NT2/D1 (cell line): ENCODE measurements at places on chromosomes 13 and 19.
A peak's percentile ranks its signal among the peaks of the same experiment; 100 is the strongest.

DNA sequence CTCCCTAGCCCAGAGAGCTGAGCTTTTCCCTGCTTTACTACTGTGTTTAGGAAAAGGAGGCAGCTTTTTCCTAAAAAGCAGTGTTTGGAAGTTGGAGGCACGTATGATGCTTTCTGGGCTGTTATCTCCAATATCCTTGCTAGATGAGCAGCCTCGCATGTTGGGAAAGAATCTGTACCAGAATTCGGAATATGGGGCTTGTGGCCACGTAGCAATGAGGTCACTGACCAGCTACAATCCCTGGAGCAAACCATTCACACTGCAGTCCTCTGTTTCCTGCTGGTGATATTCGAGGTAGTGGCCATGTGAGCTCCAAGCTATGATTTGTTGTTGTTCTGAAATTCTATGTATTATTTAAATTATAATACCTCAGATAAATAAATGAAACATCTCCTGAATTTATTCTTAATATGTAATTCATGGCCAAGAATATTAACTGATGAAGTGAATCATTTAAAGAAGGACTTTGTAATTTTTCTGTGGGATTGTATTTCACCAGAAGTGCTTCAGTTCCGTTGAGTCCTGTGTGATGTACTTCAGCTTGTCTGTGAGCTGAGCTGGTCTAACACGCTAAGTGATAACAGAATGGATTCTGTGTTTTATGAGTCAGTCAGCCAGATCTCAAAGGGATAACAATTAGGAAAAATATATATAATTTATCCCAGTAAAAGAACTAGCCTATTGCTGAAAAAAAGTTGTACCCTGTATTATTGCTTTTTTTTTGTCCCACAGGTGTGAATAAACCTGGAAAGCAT, 319.5 kb downstream of the SHISA2 start:
- DNase-seq: no peak

GRCh38 chr19:18397242-18398202, at the start of gene LRRC25:
TSS of gene LRRC25 (minus strand) at chr19:18397622. CDS start at chr19:18396963, 659 bp downstream.
- DNase-seq: peak; percentile 23

DNA sequence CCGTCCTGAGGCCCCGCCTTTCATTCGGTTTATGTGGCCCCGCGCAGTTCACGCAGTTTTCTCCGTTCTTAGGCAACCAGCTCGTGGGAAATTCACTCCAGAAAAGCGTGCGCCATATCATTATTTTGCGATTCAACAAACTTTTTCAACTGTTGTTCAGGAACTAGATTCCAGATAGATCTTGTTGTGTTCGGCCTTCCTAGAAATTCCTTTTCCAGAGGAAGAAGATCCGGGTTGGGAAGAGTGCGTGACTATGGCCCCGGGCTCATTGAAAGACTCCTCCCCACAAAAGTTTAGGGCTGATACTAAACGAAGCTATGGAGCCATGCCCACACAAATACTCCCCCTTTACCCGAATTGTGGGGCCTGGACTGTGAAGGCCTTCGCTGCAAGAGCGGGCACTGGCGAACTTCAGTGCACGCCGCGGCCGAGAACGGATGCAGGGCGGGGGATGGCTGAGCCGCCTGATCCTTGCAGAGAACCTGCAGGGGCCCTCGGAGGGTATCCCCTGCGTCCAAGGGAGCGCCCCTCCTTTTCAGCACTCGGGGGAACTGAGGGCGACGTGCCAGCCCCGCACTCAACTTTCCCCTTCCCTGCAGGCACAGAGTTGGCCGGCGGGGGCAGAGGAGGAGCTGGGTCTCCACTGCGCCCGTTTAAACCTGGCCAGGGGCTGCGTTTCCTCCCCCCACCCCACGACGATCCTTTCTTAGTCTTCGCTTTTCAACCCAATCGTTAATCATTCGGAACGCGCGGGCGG, 904 bp upstream of the SOX1 start:
- no peak for DNase-seq

- DNase-seq: no peak
Observed at GRCh38 chr19:28537079-28537478, 675.9 kb downstream of the UQCRFS1 start.

DNA sequence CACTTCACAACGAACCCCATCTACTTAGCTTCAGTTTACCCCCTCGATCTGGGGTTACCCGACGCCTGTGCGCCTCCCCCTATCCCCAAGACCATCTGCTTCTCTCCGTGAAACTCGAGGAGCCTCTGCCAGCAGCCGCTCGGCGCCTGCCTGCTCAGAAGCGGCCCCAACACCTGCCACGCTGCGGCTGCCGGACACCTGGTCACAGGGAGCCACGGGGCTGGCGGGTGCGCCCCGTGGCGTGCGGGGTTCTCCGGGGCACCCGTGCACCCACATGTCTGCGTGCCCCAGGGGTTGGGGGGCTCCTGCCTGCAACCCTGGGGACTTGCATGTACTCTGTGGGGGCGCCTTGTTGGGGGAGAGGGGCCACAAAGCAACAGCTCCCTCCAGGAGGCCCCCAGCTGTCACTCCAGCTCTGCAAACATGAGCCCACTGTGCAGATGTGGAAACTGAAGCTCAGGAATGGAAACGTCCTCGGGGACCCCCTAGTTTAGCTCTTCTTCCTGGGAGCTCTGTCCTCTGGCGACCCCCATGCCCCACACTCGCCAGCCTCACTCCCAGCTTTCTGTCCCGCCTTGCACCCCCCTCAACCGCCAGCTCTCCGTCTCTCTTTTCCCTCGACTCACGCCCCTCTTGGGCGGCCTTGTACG, 7.0 kb upstream of the SEMA6B start:
- no peak for DNase-seq

DNA sequence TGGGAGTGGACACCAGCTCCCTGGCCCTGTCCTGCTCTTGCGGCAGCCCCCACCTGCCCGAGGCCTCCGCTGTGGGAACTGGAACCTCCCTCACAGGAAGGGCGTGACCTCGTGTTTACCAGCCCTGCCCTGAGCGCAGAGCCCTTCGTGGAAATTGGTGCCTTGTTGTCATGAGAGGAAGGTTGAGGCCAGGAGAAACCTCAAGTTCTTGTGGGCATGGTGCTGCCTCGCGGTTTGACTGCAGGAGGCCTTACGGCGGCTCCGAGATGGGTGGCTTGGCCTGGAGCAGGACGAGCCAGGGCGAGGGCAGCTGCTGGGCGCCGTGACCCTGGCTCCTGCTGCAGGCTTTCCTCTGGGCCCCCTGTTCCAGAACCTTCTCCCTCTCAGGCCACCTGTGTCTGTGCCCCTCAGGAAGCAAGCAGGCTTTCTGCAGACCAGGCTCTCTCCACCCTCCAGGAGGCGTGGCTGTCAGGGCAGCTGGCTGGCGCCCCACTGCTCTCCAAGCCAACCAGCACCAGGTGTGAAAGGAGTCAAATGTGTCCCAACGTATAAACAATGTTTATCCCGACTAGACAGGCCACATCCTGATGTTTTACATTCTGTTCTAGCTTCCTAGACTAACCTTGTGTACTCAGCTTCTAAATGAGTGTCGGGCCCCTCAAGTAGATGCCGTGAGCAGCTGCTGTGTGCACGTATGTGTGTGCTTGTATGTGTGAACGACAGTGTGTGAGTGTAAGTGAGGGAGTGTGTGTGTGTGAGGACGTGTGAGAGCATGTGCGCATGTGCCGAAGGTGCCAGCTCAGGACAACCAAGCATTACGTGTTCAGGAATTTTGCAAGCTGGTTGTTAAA, 10.4 kb upstream of the RASA3 start:
- DNase-seq: no peak

DNA sequence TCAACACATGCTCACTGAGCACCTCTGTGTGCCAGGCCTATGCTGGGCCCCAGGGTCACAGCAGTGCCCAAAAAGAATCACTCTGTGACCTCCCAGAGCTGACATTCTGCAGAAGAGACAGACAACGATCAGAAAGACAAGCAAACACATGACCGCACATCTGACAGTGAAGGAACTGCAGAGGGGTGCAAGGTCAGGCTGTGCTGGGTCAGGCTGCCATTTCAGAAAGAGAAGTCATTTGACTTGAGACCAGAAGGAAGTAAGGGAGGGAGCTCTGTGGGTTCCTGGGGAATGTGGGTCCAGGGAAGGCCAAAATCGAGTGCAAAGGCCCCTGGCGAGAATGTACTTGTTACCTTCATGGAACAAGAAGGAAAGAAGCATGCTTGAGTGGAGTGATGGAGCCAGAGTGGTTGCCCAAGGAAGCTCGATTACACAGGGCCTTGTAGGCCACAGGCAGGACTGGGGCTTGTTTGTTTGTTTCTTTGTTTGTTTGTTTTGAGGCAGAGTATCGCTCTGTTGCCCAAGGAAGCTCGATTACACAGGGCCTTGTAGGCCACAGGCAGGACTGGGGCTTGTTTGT, 11.4 kb upstream of the CD22 start:
- DNase-seq: no peak

DNA sequence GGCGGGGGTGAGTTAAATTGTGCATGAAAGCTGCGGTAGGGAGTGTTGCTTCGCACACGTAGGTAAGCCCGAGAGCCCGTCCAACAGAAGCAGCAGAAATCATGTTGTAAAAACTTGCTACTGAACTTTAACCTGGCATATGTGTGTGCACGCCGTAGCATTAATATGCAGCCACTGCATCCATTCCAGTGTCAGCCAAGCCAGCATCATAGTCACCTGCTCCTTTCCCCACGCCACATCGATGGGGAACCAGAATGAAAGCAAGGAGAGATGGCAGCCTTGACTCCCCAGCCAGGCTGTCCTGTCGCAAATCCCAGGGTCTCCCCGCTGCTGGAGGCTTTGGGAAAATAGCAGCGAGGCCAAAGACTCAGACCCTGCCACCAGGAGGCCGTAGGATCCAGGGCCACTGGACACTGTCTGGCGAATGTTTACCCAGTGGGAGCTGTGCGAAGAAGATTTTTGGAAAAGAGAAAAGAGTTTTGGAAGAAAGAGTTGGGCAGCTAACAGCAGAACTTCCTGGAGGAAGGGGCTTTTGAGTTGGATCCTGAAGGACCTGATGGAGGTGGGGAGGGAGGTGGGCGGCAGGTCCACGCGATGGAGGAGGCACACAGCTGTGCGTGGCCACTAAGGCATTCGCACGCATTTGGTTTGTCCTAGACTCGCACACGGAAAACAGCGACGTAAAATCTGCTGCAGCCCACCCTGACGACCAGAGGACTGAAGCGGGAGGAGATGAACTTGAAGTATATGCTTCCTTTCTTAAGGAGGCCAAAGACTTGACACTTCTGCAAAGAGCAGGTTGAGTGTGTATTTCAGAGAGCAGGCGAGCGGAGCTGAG, 48.7 kb upstream of the RANBP3 start:
- no peak for DNase-seq

- no peak for DNase-seq
Observed at GRCh38 chr19:18156841-18157464, 4.0 kb downstream of the PIK3R2 start.

GRCh38 chr19:46453661-46454060, 17.7 kb downstream of the PNMA8A start:
- no peak for DNase-seq

GRCh38 chr19:15025217-15025616, 24.1 kb upstream of the CASP14 start:
- no peak for DNase-seq

DNA sequence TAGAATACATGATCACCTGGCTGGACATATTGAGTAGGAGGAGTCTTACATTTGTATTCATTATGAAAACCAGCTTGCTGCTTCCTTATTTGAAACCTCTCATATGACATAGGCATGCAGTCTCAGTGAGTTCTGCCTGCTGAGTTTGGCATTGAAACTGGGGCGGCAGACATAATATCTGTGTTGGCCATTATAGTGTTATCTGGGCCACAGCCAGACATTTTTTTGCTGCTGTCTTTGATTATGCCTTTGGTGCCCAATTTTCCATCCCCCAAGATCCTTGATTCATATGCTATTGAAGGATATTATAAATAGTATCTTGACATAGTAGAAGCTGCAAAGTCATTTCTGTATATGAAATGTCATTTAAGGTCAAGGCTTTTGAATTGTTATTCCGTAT, 15.8 kb downstream of the FREM2 start:
- DNase-seq: no peak

DNA sequence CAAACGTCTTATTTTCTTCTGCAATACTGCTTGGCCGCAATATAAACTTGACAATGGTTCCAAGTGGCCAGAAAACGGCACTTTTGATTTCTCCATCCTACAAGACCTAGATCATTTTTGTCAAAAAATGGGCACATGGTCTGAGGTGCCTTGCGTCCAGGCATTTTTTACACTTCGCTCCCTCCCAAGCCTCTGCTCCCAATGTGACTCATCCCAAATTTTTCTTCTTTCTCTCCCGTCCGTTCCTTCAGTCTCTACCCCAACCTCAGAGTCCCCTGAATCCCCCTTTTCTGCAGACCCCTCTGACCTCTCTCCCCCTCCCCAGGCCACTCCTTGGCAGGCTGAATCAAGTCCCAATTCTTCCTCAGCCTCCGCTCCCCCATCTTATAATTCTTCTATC, 14.3 kb upstream of the OR10H1 start:
- no peak for DNase-seq

DNA sequence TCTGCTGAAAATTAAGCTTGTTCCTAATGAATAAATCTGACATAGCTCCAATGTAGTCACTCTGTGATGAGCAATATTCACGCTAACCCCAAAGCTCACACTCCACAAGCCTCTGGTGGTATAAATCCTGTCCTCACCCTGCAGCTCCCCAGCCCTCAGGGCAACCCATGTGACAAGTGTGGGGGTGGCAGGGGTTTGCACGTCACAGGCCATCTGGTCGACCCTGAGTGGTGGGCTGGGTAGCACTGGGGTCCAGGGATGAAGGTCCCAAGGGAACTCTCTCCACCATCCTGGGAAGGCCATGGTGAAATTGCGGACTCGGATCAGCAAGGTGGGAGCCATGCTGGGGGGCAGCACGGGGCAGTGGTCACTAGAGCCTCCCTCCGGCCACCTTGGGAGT, 100.0 kb upstream of the SOX1 start:
- no peak for DNase-seq

DNA sequence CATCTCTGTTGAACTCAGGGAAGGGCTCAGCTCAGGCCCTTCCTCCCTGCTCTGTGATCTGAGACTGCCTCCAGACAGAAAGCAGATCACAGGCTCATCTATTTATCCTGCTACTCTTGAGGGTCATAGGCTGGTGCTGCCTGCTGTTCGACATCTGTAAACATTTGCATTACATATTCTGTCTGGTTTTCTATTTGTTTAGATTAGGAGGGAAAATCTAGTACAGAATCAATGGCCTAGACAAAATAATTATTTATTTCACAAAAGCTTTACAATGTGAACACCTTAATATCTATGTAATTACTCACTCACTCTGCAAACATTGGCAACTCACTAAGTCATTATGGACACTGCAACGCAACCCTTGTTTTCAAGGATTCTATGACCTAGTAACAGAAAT, 43.0 kb downstream of the CEP89 start:
- DNase-seq: no peak
